Activated CD4-positive, CD25-positive, alpha-beta regulatory T cell treated with anti-CD3 and anti-CD28 coated beads, Interleukin-2, amount 50 U/mL, for 24 hours (primary cell): ENCODE measurements at places on chromosomes 7 and 10.

DNA sequence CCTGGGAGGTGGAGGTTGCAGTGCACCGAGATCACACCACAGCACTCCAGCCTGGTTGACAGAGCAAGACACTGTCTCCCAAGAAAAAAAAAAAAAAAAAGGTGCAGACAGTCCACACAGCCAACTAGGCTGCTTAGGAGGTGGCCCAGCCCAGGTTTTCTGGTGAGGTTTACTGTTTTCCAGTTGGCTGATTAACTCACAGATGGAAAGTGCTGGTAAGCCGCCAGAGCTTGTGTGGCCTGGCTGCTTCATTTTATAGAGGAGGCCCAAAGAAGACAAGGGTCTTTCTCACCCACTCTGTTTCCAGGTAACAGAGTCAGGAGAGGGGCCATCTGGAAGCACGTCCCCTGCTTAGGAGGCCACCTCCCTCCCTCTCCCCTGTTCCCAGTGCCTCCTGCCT is 6.2 kb downstream of the RHBDD2 start:
- no peak for ATAC-seq

- no peak for ATAC-seq
These were observed 183.1 kb downstream of the EXOC4 start for GRCh38 chr7:133436014-133436428.

- no peak for ATAC-seq
These were observed 4.6 kb downstream of the LFNG start for GRCh38 chr7:2523941-2524807.

DNA sequence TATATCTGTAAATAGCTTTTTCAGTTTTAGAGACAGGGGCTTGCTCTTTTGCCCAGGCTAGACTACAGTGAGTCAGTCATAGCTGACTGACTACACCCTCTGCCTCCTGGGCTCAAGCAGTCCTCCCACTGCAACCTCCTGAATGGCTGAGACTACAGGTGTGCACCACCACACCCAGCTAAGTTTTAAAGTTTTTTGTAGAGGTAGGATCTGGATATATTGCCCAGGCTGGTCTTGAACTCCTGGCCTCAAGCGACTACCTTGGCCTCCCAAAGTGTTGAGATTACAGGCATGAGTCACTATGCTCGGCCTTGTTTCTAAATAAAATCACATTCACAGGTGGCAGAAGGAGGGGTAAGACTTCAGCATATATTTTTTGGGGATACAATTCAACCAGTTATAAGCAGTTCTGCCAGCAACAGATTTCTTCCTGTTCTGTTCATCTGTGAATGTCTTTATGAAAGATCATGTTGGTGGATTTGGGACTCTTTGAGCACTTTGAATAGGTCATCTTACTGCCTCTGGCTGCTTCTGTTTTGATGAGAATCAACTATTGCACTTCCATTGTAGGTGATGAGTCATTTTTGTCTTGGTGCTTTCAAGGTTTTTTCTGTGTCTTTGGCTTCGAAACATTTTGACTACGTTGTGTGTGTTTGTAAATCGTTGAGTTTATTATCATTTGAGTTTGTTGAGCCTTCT is 15.7 kb downstream of the RBM33 start:
- peak; percentile 56 for ATAC-seq

- no peak for ATAC-seq
These were observed 790 bp upstream of the PITX3 start for GRCh38 chr10:102242118-102242485.

DNA sequence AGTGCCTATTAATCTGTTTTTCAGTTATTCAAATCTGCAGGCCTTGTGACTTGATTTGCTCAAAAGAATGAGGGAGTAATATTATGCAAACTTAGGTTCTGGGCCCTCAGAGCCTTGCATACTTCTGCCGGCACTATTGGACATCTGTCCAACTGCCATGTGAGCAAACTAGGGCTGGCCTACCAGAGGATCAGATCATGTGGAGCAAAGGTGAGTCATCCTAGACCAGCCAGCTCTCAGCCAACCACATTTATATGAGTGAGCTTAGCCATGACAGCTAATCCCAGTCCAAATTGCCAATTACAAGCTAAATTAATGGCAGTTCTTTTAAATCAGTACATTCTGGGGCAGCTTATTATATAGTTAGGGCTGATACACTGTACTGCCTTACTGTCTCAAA is 69.6 kb downstream of the SDHAF3 start:
- ATAC-seq, result no peak

- ATAC-seq, result no peak
These were observed 145.3 kb downstream of the SEMA3A start for GRCh38 chr7:84049071-84049836.

- ATAC-seq, result no peak
These were observed 60.8 kb upstream of the HECTD2 start for GRCh38 chr10:91349381-91349780.

DNA sequence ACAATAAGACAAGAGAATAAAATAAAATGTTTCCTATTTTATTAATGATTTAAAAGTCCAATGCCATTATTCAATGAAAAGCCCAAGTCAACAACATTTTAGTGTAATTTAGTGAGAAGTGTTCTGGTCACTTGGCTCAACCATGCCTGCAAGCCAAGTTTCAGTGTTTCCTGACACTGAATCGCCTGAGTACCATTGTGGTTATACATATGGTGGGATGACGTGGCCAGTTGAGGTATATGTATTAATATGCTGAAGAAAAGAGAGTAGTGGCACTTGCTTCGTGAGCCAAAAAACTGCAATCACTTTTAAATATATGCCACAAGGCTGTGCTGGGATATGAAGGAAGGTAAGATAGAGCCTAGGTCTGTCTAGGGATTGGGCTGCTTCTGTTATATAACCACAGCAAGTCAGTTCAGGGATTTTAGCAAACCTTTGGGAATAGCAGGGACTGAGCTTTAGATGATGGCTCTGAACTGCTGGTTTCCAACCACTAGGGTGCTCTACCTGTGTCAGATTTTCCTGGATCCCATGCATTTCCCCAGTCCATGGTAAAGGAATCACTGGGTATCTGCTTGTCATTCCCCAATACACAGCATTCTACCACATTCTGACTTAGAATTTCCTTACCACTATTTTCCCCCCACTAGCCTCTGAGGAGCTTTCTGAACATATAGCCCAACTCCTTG is 214.0 kb upstream of the PRPS1L1 start:
- ATAC-seq, result no peak

DNA sequence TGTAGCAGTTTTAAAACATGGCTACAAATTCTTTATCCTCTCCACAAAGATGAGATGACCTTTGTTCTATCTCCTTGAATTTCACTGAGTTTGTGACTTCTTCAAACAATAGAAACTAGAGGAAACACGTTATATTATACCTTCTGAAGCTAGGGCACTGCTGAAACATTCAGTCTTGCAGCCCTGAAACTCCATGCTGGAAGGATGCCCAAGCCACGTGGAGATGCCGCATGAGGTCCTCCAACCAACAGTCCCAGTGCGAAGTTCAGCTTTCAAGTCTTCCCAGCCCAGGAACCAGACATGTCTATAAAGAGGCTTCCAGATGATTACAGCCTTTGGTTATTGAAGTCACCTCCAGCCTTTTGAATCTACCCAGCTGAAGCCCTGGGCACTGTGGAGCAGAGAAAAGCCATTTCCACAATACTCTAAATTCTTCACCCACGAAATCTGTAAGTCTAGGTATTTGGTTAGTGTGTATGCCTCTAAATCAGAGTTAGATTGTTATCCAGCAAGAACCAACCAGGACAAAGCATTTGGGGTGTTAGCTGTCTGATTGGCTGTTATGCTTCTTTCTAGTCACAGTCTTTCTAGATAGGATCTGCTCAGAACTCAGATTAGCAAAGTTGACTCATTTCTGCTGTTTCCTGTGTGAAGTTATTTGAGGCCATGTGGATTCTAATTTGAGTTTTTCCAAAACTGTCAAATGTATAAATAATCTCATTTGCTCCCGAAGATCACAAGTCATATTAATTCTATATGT is 186.5 kb upstream of the TMEM72 start:
- ATAC-seq, result no peak

- no peak for ATAC-seq
These were observed 7.4 kb downstream of the TAS2R40 start for GRCh38 chr7:143229054-143229790.

DNA sequence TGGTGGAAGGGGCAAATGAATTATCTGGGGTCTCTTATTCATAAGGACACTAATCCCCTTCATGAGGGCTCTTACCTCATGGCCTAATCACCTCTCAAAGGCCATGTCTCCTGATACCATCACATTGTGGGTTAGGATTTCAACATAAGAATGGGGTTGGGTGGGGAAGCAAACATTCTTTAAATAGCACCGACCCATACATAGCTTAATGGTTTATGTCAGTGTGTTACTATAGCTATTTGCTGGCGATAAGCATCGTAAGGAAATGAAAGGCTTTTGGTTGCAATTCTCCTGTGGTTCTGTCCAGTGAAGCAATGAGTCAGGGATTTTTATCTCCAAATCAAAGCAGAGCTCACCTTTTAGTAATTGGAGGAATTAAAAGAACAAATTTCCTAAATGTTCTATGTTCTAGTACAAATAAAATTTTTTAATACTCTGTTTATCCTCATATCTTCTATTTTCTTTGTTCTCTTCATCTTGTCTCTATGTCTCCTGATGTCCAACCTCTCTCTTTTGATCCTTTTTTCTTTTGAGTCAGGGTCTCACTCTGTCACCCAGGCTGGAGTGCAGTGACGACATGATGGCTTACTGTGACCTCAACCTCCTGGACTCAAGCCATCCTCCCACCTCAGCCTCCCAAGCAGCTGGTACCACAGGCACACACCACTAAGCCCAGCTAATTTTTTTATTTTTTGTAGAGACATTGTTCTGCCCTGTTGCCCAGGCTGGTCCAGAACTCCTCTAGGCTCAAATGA is 57.0 kb upstream of the GLCCI1 start:
- ATAC-seq, result no peak

DNA sequence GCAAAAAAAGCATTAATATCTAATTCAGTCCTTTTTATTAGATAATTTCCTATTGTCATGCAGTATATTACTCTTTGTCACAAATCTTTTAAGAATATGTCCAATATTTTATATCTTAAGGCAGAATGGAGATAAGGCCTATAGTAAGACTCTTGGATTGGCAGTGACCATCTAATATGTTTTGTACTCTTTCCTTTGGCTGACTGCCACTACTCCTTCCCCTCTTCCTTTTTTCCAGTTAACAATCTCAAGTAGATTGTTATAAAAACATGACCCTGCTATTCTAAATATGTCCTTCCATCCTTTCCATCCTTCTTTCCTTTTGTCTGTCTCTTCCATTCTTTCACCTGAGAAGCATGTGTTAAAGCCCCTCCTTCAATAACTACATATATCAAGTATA is 92.8 kb upstream of the TMEM168 start:
- ATAC-seq, result no peak

GRCh38 chr10:112954974-112955581 is 5.0 kb downstream of the TCF7L2 start:
- ATAC-seq, result no peak

DNA sequence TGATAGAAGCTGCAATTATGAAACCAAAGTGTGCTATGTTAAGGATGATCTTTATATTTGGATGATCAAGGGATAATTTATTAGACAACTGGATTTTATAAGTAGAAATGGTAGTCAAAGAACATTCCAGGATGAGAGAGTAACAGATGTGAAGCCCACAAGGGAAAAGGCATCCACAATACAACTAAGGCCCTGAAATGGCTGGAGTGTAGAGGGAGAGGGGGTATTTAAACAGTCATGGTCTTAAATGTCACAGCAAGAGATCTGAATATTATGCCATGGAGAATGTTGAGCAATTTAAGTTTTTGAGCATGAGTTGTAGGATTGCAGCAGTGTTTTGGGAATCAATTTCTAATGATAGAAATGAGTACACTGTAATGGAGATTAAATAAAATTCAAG is 282.3 kb upstream of the DKK1 start:
- ATAC-seq, result no peak

DNA sequence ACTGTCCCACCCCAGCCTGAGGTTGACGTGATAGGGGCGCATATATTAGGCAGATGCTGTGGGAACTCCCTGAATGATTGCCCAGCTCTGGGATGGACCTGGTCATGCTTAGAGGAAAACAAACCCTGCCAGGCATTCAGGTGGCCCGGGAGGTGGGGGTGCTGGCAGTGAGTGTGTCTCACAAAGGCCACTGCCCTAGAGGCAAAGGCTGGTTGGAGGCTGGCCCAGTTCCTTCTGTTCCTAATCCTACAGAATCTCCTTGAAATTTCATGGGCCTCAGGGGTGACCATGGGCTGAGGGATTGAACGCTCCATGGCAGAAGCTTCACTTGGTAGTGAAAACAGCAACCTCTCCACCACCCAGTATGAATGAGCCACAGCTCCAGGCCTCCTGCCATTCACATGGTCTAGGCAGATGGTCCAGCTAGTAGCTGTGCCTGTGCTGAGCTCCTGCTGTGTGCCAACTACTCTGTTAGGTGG is 25.6 kb downstream of the ADRA2A start:
- no peak for ATAC-seq

GRCh38 chr7:129829737-129830631 is 122.8 kb downstream of the UBE2H start:
- ATAC-seq, result peak; percentile 21

GRCh38 chr7:85719981-85720953 is 533.4 kb upstream of the SEMA3D start:
- no peak for ATAC-seq

DNA sequence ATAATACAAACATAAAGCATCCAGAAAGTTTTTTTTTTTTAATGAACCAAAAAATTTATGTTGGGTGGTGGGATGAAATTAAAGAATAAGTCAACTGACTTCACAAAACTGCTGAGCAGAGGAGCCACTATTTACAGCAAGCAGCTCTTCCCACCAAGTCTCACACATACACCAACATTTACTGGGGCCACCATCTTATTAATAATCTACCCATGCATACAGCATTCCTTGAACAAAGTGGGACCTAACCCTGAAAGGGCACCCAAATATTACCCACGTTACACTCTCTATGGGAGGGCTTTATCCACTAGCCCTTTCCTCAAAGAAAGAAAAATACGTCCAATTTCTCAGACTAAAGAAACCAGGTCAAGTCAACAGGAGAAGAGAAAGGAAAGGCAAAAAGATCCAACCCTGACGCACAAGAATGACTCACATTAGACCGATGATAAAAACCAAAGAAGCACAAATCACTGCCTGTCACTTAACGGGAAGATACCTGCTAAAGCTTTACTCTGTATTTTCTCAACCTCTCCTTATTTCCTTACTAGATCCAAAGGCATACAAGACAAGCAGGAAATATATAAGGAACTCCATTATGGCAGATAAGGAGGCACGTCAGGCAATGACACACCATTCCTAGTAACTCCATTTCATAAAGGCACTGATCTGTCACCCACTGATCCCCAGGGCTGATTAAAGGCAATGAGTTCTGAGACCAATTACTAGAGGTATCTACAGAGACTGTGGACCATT is 141.8 kb upstream of the ASAH2 start:
- no peak for ATAC-seq
